Left lung (tissue), 14 donors: ENCODE measurements at places on chromosomes 16 and 17. TPM values are rescaled to one million over a fixed set of nuclear protein-coding genes. Genes with fewer than 3 reads are reported as not detected.
A peak's percentile ranks its signal among the peaks of the same experiment; 100 is the strongest.

C17orf67 gene
- 5.0 TPM for polyA plus RNA-seq

MGRN1 gene
- polyA plus RNA-seq = 58.8 TPM

DNA sequence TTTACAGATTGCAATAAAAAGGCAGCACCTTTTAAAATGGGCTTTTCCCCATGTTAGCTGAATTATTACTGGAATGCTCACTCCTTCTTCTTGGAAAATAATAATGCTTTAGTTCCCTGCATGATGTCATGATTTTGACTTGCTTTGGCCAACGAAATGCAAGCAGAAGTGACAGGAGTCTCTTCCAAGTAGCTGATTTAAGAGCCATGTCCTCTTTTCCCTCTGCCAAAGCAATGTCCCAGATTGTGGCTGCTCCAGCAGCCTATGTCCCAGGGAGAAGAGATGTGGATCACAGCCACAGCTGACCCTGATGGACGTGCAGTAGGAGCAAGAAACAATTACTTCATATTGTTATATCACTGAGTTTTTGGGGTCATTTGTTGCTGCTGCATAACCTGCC is 246.6 kb downstream of the HAPSTR1 start:
- H3K4me3 ChIP-seq = no peak overlapping the region
- H3K27me3 ChIP-seq = no peaks in the 10 kb centered on the region
- no peaks in the 10 kb centered on the region for H3K36me3 ChIP-seq
- no peaks in the 10 kb centered on the region for H3K4me1 ChIP-seq

DNA sequence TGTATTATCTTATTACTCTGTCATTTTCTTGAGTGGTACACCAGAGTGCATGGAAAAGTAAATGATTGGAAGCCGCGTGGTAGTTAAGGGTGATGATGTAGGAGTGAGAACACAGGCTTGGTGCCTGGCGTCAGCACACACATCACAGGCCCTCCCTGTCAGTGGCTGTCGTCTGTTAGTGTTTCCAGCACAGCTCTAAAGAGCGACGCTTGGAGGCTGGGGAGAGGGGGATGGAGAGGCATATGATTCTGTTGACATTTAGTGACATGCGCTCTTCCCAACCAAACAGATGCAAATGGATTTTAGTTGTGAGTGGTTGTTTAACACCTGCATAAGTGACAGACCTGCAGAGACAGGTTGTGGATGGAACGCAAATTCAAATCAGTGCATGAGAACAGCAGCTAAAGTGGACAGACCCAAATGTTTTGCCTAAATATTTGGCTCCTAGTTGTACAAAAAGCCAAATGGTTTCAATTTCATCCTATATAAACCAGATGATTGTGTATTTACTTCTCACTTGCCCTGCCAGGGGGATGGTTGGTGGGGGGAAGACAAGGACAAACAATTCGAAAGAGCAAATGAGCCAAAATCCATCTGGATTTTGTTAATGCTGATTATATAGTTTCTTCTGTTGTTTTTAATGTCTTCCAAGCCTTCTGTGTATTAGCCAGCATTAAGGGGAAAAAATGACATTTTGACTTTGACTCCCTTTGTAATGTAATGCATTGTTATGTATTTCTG is 222.3 kb downstream of the WWOX start:
- H3K27ac ChIP-seq = no peak overlapping the region
- H3K27me3 ChIP-seq = no peaks in the 10 kb centered on the region
- no peak for DNase-seq

- H3K4me1 ChIP-seq = peaks cover 8% of the 10 kb centered on the region
- DNase-seq = no peak
- peak overlapping the region; percentile 42 for H3K4me3 ChIP-seq
- peaks cover 11% of the 10 kb centered on the region for H3K36me3 ChIP-seq
Measured at GRCh38 chr17:40819528-40820125, 2.8 kb downstream of the KRT10 start.

- no peak for DNase-seq
- H3K27ac ChIP-seq = no peak overlapping the region
- H3K36me3 ChIP-seq = peaks cover 9% of the 10 kb centered on the region
- no peaks in the 10 kb centered on the region for H3K4me1 ChIP-seq
- no peaks in the 10 kb centered on the region for H3K27me3 ChIP-seq
Measured at GRCh38 chr16:12215277-12216105, 239.0 kb downstream of the SNX29 start.

DNA sequence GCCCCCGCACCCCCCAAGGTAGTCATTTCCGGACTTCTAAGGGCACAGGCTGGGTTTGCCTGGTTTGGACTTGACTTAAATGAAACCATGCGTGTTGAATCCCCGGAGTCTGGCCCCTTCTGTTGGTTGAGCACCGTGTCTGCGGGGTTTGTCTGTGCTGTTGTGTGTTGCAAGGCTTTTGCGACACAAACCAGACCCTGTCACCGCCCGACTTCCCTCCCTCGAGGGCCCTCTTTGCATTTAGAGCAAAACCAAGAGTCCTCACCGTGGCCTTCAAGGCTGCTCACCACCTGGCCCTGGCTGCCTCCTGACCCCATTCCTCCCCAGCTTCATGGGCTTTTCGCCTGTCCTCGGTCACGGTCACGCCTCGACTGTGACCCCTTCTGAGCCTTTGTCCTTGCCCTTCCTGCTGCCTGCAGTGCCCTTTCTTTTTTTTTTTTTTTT is 7.4 kb downstream of the CRISPLD2 start:
- H3K36me3 ChIP-seq = no peaks in the 10 kb centered on the region
- H3K27me3 ChIP-seq = no peaks in the 10 kb centered on the region
- H3K27ac ChIP-seq = peak overlapping the region; percentile 53
- H3K4me1 ChIP-seq = peaks cover 5% of the 10 kb centered on the region

GPR142 gene
- 0.08 TPM for polyA plus RNA-seq

AOC3 gene
- 156 TPM for polyA plus RNA-seq

KDM8 gene
- polyA plus RNA-seq = 9.4 TPM

DNA sequence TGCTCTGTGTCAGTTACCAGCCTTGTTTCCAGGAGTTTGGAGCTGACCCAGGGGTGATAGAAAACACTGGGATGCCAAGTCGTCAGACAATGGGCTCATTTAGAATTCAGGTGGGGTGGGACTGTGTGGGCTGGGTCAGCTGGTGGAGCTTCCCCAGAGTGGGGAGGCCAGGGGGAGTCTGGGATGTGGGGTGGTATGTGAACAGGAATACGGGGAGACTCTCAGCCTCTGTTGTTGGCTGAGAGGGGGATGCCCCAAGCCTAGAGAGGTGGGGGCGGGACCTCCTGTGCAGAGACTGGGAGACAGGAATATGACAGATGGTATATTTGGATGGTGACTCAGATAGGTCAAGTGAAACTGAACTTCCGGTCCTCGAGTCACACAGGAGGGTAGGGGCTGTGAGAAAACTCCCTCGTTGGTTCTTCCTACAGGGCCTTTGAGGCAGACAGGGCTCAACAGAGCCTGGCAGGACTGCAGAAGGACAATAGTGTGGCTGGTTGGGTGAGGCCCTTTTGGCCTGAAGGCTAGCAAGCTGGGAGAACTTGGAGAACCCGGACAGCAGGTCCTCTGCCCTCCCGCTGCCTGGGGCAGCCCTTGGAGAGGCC is 23.7 kb downstream of the CDH1 start:
- peaks cover 11% of the 10 kb centered on the region for H3K4me1 ChIP-seq
- no peak overlapping the region for H3K27ac ChIP-seq
- no peak for DNase-seq
- no peak overlapping the region for H3K4me3 ChIP-seq

DRC3 gene
- 18.8 TPM for polyA plus RNA-seq

AMFR gene
- 64.9 TPM for polyA plus RNA-seq

ALOX12 gene
- 3.3 TPM for polyA plus RNA-seq

DNA sequence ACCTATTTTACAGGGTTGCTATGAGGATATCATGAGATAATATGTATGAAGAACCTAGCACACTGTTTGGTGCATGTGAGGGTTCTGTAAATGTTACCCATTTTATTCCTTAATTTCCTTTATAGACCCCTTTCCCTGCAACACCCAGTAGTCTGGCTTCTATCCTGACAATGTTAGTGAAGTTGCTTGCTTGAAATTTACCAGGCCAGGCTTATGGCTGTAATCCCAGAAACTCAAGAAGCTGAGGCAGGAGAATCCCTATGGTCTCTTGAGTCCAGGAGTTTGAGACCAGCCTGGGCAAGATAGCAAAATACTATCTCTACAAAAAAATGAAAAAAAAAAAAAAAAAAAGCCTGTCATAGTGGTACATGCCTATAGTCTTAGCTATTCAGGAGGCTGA is 722.0 kb downstream of the MAF start:
- no peak for DNase-seq
- H3K27me3 ChIP-seq = no peaks in the 10 kb centered on the region

DNA sequence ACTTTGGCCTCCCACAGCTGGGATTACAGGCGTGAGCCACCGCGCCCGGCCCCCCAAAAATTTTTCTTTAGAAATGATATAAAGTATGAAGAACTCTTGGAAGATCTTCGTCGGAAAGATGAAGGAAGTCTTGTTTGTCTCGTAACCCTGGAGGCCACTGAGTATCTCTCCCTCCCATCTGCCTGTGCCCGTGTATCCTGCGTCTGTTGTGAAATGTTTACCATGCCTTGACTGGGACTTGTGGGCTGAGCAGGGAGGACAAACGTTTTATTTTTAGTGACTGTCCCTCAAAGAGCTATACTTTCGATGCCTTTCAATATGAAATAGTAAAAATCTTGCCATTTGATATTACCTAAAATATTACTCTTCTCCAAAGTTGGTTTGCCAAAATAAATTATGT is 121.2 kb downstream of the RPTOR start:
- no peak overlapping the region for H3K4me3 ChIP-seq
- H3K4me1 ChIP-seq = peaks cover 18% of the 10 kb centered on the region
- H3K27me3 ChIP-seq = no peaks in the 10 kb centered on the region
- DNase-seq = no peak

DNA sequence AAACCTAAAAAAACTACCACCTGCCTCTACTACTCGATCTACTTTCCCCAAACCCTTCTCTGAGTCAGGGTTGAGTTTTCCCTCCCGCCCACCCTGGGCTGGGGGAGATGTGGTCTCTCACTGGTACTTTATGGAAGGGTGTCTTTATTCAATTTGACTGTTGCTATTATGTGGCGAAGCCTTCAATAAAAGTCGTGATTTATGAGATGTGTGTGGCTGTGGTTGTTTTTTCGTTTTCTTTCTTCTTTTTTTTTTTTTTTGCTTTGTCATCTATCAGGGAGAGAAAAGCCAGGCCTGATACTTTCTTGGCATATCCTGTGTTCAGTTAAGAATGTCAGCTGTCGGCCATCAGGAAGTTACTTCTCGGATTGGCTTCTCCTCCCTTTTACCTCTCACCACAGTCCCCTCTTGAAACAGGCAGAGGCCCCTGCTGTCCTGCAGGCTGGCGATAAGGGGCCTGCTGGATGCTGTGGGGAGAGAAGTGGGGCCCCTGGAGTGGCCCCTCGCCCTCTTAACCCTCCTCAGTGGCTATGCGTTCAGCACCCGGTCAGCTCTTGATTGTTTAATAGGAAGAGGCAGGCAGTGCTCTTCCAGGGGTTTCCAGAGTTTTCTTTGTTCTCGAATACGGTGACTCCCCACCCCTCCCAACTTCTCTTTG is 123.0 kb downstream of the MSI2 start:
- DNase-seq = no peak
- H3K27me3 ChIP-seq = no peaks in the 10 kb centered on the region
- H3K36me3 ChIP-seq = no peaks in the 10 kb centered on the region
- H3K27ac ChIP-seq = no peak overlapping the region
- H3K4me3 ChIP-seq = no peak overlapping the region
- H3K4me1 ChIP-seq = peaks cover 6% of the 10 kb centered on the region

FAM20A gene
- polyA plus RNA-seq = 7.3 TPM

OR1G1 gene
- polyA plus RNA-seq = not detected

IL34 gene
- 0.32 TPM for polyA plus RNA-seq

GRCh38 chr16:86010680-86011141 is 111.7 kb downstream of the IRF8 start:
- no peaks in the 10 kb centered on the region for H3K4me1 ChIP-seq
- DNase-seq = no peak
- H3K4me3 ChIP-seq = no peak overlapping the region

DNA sequence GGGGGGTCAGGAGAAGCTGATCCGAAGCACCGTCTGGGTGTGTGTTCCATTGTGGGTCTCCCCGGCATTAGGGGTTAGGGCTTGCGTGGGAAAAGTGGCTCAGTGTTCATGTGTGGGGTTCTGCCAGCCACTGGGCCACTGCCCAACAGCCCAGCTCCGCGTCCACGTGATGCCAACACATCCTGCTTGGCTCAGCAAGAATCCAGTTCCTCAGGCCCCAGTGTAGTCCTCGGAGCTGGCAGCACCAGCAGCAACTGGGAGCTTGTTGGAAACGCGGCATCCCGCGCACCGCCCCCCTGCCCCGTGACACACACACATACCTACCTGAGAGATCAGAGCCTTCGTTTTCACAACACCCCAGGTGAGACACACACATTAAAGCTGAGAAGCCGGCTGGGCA is 18.9 kb downstream of the LGALS9 start:
- no peaks in the 10 kb centered on the region for H3K4me1 ChIP-seq
- no peaks in the 10 kb centered on the region for H3K36me3 ChIP-seq
- H3K4me3 ChIP-seq = no peak overlapping the region
- H3K27me3 ChIP-seq = no peaks in the 10 kb centered on the region

DNA sequence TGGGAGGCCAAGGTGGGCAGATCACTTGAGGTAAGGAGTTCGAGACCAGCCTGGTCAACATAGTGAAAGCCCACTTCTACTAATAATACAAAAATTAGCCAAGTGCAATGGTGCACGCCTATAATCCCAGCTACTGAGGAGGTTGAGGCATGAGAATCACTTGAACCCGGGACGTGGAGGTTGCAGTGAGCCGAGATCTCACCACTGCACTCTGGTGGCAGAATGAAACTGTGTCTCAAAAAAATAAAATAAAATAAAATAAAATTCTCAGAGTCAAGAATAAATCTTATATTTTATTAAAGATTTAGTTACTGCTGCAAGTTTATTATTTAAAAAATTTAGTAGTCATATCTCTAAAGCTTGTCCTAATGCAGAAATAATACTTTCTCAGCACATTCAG is 29.7 kb downstream of the ARL4D start:
- H3K4me1 ChIP-seq = peaks cover 9% of the 10 kb centered on the region
- H3K27me3 ChIP-seq = no peaks in the 10 kb centered on the region
- no peaks in the 10 kb centered on the region for H3K36me3 ChIP-seq
- no peak overlapping the region for H3K27ac ChIP-seq

GSDMA gene
- polyA plus RNA-seq = 0.88 TPM

DNA sequence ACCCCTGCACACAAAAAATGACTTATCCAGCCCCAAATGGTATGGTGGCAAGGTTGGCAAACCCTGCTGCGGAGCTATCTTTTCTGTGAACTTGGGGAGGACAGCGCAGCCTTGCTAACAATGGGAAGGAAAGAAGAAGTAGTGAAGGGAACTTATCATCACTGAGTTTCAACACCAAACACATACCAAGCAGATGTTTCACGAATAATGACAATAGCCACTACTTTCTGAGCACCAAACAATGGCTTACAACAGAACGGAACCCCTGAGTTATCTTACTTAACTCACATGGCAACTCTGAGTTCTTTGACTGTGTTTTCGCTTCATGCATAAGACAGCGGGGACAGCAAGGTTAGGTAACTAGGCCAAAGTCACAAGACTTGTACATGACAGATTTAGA is 148.9 kb downstream of the XYLT1 start:
- no peak overlapping the region for H3K27ac ChIP-seq
- H3K27me3 ChIP-seq = no peaks in the 10 kb centered on the region
- H3K36me3 ChIP-seq = no peaks in the 10 kb centered on the region
- no peak overlapping the region for H3K4me3 ChIP-seq
